Nucleus accumbens (tissue), 56 donors: ENCODE measurements at places on chromosomes 3 and 15.

- DNase-seq: no peak
These were observed 12.1 kb downstream of the SNAP23 start for GRCh38 chr15:42507514-42507913.

DNA sequence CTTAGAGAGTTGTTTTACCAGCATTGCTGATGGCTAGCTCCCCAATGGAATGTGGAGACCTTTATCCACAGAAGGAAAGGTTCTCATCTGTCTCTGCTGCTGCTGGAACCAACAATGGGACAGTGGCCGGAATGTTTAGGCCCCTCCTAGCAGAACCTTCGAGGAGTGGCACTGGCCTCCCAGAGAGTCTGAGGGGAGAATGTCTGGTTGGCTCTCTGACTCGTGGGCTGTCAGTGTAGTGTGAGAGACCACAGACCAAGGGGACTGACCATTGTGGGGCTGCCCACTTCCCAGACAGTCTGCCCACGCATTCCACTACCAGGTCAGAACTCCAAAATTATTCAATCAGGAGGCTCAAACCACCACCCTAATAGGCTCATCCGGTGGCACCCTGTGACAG lies 5.1 kb downstream of the RASL12 start:
- no peak for DNase-seq

DNA sequence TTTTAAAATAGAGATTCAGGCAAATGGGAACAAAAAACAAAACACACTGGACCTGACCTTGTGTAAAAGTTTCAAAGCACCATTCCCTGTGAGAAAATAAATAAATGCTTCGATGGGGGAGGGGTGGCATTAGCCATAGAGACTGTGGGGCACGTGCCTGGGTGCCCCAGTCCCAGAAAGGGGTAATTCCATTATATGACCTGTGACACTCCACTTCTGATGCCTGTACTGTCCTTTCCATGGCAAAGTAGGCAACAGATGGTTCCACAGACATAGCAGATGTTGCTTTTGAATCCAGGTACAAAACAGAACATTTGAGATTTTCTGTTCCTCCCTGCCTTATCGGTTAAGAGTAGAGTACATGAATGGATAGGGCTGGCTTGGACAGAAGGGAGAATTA lies 3.9 kb downstream of the PHLDB2 start:
- no peak for DNase-seq

DNA sequence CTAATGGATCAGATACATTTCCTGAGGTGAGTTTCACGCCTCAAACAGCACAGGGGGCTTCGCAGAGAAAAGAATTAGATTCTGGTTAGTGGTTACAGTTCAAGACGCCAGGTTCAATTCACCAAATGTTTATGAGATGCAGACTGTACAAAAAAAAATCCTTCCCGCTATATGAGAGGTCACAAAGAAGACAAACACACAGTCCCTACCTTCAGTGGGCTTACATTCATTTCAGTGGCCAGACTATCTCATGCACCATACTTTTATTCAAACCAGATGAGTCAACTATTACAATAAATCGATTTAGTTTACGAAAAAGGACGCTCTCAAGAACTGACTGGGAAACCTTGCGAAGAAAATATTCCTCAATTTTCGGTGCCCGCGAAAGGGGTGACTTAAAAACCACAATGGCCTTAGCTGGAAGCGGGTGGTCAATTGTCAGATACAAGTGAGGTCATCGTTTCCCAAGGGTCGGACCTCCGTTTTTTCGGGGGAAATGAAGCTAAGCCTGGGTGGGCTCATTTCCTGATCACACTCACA lies 695 bp downstream of the METTL6 start:
- no peak for DNase-seq

DNA sequence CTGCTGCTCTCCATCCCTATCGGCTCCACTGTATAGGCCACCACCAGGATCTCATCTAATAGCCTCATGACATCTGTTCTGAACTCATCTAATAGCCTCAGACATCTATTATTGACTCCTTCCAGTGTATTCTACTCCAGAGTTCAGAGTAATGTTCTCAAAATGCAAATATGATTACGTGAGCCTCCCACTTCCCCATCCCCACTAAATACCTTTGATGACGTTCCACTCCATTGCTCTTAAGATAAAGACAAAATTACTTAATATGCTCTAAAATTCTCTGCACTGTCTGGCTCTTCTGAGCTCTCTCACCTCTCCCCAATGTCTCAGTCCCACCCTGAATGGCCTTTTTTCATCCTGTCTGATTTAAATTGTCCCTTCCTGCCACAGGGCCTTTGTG lies 94.7 kb downstream of the SAMMSON start:
- no peak for DNase-seq

- DNase-seq: no peak
These were observed 44.2 kb downstream of the SETD5 start for GRCh38 chr3:9441501-9442221.

- DNase-seq: no peak
These were observed 17.1 kb downstream of the SETMAR start for GRCh38 chr3:4320096-4320911.

- no peak for DNase-seq
These were observed 5.2 kb downstream of the DALRD3 start for GRCh38 chr3:49013113-49013737.

- DNase-seq: no peak
These were observed 9.5 kb upstream of the RPLP1 start for GRCh38 chr15:69443032-69443611.

DNA sequence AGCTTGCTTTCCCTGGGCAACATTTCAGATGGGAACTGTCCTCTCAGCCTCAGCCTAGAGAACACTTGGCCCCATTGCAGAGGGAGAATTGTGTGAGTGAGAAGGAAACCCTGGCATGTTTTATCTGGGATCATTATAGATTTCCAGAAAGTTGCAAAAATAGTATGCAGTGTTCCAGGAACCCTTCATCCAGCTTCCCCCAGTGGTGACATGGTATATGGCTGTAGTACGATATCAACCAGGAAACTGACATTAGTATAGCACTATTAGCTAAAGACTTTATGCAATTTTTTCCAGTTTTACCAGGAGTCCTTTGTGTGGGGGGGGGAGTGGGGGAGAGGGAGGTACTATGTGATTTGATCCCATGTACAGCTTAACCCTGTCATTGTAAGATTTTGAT lies 166.2 kb upstream of the KBTBD8 start:
- DNase-seq: no peak

GRCh38 chr3:64244011-64244942 lies 19.0 kb upstream of the PRICKLE2 start:
- no peak for DNase-seq

DNA sequence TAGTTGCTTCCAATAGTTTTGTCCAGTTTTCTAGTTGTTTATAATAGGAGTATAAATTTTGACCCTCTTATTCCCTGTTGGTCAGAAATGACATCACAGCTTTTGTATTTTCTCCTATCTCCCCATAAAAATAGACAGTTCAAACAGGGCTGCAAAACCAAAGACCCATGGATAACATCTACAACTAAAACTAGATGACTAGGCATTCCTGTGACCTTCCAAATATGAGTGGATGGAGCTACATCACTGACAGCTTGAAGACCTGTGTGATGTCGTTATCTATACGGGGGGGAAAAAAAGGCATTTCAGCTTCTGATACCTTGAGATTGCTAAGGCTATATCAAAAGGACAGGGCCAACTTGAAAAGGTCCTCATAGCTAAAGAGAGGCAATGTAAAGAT lies 84.6 kb downstream of the REC114 start:
- no peak for DNase-seq

GRCh38 chr3:45676325-45677032 lies 12.7 kb upstream of the SACM1L start:
- DNase-seq: no peak

DNA sequence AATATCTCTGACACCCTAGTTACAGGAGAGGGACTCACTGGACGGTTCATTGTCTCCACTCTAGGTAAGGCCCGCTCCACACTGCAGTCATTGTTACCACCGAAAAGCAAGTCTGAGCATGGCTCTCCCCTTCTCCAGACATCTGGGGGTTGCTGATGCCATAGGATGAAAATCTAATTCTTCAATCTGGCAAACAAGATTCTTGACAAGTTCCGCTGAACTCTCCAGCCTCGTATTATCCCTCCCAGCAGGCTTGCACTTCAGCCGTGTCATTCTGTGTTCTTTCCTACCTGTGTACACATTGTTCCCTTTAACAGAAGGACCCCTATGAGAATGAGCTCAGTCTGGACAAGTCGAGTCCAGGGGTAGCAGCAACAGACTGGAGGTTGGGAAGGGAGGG lies 152.3 kb upstream of the NR2E3 start:
- DNase-seq: no peak

GRCh38 chr3:135918600-135918999 lies 46.9 kb upstream of the PPP2R3A start:
- DNase-seq: no peak

- no peak for DNase-seq
These were observed 56.6 kb upstream of the TIPARP start for GRCh38 chr3:156617781-156618180.

- no peak for DNase-seq
These were observed 110.7 kb upstream of the IL12A start for GRCh38 chr3:159877924-159878323.

DNA sequence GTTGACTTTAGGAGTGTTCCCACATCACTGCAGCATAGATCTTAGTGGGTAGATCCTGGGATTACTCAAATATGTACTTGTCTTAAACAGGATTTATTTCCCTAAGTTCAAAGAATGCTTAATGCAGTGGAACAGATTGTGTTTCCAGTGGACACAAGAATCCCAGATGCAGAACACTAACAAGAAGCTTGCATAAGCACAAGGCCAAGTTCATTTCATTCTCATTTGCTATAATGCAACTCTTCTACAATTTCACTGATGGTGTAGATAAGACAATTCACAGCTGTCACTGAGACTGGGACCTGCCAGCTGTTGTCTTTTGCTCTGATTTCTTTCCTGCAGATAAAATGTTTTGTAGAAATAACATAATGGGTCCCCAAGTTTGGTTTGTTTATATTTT lies 225.6 kb downstream of the NFKBIZ start:
- DNase-seq: no peak

GRCh38 chr15:62850791-62851291 lies 191.7 kb upstream of the TPM1 start:
- no peak for DNase-seq

- DNase-seq: no peak
These were observed 101.5 kb downstream of the MYRIP start for GRCh38 chr3:39910826-39911464.

- no peak for DNase-seq
These were observed 74.8 kb downstream of the ADAMTS9 start for GRCh38 chr3:64612916-64613526.

DNA sequence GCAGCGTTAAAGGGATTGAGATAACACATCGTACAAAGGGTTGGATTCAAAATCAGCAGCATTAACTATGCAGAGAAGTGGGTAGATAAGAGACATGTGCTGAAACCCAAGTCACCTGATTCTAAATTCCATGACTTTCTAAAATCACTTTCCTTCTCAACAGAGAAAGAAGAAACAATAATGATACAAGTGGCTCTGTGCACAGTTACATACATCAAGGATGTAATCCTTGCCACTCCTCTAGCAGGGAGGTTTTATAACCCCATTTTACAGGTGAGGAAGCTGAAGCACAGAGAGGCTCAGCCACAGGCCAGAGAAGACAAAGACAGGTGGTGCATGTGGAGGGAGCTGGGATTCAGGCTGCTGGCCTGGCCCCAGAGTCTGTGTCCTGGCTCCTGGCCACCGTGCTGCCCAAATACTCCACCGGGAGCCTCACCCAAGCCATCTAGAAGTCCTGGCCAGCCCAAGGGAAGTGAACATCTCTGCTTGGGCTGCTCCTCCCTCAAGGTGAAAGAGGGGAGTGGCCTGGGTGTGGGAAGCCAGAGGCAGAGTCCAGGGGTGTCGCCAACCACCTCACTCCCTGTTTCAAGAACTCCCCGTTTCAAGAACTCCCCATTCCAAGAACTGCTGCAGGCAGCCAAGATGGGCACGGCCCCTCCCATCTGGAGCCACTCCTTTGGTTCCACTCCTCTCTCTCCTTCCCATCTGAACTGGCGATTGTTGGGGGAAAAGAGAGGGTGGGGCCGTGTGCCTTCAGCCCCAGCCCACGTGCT lies 147.1 kb downstream of the NUP210 start:
- DNase-seq: no peak

- no peak for DNase-seq
These were observed 1.7 kb downstream of the HOMER2 start for GRCh38 chr15:82950746-82951370.

- no peak for DNase-seq
These were observed 4.5 kb downstream of the THBS1 start for GRCh38 chr15:39585389-39585841.

DNA sequence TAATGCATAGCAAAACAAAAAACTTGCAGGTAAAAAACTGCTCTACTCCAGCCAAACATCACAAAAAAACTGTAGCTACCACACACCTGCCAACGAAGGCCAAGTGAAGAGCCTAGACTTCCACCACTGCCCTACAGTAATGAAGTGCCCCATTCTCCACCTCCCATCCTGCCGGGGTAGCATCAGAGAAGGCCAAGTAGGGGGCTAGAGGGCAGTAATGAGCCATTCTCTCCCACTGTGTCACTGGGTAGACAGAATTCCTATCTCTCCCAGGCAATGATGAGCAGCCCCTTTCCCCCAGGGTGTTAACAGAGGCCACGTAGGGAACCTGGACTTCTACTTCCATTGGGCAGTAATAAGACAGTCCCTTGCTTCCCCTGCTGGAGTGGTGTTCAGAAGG lies 9.5 kb downstream of the SEC22C start:
- no peak for DNase-seq

DNA sequence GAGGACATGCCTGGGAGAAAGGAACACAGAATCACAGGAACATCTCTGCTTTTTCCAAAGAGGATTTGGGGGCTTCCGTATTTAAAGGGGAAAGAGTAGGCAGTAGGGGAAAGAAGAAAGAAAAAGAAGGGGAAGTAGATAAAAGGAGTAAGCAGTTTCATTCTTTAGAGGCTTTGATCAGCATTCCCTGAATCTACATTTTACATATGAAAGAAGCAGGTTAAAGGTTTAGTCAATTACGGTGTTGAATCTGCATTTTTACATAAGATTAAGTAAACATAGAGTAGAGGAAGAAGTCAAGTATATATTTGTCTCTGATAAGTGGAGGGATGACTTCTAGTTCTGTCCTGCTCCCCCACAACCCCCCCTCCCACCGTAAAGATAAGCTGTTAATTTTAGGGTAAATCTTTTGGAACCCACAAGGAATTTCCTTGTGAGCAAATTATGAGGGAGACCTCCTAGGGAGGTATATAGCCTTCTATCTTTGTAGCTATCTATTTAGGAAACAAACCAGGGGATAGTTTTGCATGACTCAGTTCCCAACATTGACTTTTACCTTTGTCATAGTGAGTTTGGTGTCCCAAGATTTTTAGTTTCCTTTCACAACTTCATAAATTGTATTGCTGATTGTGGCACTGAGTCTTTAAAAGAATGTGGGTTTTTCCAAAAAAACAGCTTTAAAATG lies 8.7 kb upstream of the P2RY12 start:
- no peak for DNase-seq

DNA sequence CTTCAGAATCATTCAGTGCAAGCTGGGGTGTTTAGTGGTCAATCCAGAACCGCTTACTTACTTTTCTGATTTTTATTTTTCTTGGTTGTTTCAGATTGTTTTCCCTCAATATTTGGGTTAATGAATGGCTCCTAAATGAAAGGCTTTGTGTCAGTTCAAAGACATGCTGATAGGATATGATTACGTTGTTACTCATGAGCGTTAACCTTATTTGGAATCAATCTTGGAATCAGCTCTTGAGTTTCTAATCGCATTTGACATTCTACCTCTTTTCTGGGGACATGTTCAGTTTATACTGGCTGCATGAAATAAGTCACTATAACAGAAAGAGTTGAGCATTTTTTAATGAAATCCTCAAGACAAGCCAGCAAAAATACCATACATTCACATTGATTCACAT lies 50.2 kb downstream of the ATP11B start:
- DNase-seq: no peak
